ENCODE measurements at places on chromosomes 6 and 20.

DNA sequence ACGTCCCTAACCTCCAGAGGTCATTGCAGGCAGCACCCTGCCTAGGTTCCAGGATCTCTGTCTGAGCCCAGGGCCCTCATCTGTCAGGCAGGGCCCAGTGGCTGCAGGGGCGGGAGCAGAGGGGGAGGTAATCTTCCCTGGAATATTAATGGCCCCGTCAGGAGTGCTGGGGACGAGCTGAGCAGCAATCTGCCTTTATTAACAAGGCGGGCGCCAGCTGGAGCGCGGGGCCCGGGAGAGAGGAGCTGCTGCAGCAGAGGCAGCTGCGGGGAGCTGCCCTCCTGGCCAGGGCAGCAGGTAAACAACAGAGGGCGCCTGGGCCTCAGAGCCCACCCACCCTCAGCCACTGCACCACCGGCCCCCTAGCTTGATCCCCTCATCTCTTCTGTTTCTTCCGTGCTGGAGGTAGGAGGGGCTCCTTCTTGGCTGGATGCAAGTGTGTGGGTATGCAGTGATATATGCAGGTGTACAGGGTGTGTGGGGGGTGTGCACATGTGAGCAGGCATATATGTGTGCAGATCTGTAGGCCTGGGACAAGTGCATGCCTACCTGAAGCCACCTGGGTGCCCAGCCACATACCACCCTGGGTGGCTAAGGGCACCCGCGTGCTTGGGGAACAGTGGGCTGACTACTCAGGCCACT lies 131.8 kb upstream of the MLN start:
- DNase-seq: no peak

DNA sequence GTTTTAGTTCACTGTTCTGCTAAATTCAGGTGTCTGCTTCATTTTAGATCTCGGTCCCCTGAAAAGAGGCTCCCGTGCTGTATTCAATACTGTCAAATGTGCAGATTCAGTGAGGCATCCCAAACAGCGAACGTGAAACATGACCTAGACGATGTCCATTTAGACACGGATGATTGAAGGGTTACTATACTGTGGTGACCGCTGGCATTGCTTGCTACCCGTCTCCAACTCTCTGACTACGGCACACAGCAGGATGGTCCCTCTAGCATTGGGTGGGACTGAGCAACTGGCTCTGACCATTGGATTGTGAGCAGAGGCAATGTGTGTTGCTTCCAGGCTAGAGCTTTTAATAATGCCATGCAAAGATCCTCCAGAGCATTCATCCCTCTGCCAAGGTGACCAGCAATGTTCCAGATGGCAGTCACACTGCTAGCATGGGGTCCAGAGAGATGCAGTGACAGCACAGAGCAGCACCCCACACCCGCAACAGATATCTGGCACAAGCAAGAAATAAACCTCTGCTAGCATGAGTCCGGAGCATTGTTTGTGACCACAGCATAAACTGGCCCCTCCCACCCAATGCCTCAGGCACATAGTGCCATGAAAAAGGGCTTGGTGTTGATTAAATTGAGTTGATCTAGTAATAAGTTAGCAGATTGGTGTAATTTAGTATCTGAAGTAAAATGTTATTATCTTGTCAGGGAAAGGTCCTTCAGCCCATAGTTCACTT lies 9.0 kb downstream of the METTL24 start:
- DNase-seq: no peak

GRCh38 chr6:81890846-81891245 lies 138.4 kb upstream of the TENT5A start:
- DNase-seq: no peak

DNA sequence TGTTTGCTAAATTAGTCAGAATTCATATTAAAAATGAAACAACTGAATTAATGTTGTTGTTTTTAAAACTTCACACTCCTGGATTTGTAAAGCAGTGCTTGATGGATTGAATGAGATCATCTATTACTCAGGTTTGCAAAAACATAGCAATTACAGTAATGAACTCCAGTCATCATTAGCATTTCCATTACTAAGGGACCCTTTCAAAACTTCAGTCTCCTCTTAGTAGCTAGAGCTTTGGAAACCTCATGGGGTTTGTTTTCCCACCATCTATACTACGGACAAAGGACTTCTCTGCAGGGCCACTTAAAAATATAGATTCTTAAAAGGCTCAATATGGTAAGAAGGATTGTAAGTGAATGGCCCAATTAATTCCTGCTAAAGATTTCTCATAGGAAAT lies 209.9 kb upstream of the PRND start:
- DNase-seq: no peak

DNA sequence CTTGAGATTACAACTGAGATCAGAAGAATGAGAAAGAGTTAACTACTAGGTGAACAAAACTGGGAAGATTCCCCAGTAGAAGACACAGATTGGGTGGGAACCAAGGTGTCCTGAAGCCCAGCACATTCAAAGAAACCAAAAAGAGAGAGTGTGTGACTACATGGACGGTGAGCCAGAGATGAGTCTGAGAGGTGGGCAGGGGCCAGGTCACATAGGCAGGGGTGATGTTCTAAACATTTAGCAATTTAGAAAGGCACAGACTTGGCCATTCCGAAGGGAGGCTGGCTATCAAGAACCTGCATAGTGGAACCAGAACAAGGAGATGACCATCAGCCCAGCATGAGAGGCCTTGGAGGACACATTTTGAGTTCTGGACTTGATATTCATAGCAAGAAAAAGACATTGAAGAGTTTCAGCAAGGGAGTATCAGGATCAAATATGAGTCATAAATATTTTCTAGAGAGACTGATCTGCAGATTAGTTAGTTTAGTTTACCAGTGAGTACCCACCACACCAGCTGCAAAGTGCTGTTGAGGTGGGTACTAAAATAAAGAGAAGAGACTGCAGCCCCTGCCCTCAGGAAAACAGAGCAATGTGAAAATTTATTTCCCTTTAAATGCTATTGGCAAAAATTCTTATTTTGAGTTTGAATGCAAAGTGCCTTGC lies 340.5 kb upstream of the PRDM1 start:
- no peak for DNase-seq

- DNase-seq: no peak
These were observed 143.3 kb upstream of the SMLR1 start for GRCh38 chr6:130683761-130684517.

DNA sequence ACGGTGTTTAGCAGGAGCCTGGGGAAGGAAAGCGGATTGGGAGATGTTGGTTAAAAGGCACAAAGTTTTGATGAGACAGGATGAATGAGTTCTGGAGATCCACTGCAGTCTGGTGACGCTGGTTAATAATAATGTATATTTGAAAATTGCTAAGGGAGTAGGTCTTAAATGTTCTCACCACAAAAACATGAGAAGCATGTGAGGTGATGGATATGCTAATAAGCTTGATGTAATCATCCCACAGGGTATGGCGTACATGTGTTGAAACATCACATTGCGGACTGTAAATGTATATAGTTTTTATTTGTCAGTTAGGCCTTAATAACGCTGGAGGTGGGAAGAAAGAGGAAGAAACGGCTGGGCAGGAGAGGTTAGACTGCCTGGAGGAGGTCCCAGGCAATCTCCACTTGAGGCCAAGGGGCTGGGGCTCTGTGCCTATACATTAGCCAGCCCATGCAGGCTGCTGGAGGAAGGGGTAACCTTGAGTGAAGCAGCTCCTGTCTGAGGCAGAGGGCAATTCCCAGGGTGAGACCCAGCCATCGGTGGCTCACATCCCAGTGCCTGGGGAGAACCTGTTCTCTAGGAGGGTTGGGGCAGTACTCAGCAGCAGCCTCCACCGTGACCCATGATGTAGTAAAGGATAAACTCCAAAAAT lies 188.2 kb upstream of the QKI start:
- DNase-seq: no peak

- DNase-seq: no peak
These were observed 113.3 kb upstream of the TBX18 start for GRCh38 chr6:84877515-84878210.

- no peak for DNase-seq
These were observed 87.4 kb downstream of the MRPL14 start for GRCh38 chr6:44039839-44040350.

DNA sequence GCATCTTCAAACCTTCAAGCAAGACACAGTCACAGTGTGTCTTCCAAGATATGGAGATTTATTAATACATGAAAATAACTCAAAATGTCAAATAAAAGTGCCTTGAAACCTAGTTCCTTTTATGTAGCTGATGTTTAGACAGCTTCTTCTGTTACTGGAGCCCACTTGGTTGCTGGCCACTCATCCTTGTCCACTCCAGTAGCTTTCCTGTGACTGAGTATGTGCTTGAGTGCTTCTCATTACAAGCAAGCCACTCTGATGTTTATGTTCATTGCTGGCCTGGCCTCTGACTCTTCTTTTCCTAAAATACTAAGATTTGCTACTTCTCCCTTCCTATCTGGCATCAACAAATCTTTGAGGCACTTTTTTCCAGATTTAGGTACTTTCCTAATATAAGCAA lies 545.2 kb upstream of the MAN1A1 start:
- DNase-seq: no peak

- peak; percentile 46 for DNase-seq
These were observed 3.0 kb upstream of the GCM1 start for GRCh38 chr6:53151676-53152075.

DNA sequence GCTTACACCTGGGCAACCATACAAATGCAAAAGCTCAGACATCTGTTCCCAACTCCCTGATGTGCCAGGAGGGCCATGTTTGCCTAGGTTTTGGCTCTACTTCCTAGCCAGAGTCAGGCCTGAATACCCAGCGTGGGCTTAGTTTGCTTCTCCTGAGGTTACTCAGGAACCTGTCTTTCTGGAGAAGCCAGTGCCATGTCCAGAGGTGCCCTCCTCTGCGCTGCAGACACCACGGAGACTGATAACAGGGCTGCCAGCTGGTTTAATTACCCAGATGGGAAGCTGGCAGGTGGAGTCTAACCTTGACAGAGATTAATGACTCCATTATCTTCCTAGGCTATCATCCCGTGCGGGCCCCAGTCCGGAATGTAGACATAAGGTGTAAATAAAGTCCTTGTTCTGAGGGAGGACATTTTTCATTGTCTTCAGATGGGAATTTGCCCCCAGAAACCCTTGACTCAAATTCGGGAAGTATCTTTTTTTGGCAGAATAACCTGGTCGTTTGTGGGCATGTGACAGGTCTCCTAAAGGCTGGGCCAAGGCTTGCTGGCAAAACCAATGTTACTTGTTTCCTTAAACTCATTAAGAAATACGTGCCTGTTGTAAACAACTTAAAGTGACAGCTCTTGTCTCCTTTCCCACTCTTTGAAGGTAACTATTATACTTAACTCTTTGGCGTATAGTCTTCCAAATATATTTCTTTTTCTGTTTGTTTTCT lies 29.2 kb upstream of the ZNFX1 start:
- DNase-seq: no peak

DNA sequence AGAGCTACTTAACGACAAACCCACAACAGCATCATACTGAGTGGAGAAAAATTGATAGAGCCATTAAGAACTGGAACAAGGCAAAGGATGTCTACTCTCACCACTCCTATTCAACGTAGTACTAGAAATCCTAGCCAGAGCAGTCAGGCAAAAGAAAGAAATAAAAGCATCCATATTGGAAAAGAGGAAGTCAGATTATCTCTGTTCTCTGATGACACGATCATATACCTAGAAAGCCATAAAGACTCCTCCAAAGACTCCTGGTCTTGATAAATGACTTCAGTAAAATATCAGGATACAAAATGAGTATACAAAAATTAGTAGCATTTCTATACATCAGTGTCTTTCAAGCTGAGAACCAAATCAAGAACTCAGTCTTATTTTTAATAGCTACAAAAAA lies 17.0 kb upstream of the FHL5 start:
- DNase-seq: no peak

DNA sequence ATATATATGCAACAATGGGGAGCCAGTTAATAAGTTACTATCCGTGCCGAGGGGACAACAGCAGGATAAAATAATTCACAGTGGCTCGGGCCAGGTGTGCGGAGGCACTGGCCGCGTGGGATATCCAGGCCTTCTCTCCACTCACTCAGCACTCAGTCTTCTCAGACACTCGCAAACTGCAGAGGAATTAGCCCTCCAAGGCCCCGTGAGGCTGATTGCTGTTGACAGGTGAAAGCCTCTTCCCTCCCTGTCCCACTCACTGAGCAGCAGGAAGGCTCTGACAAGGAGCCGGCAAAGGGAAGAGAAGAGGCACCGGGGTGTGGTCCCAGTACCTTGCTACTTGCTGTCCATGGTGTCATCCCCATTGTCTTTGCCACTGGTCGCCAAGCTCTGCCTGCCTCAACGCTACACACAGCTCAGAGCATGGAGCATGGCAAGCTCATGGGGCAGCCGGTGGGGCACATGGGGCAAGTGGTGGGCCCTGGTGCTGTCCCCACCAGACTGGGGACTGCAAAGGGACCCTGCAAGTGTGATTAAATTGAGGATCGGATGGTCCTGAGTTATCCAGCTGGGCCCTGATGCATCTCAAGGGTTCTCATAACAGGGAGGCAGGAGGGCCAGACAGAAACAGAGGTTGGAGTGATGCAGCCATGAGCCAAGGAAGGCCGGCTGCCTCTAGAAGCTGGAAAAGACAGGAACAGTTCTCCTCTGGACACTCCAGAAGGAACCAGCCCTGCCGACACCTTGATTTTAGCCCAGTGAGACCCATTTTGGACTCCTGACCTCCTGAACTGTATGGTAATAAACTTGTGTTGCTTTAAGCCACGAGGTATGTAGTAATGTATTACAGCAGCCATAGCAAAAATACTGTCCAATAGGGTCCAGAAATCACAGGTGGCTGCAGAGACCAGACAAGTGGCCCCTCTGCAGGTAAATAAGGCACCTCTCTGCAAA lies 119.7 kb downstream of the PSMB1 start:
- no peak for DNase-seq

- no peak for DNase-seq
These were observed 5.5 kb downstream of the SEC23B start for GRCh38 chr20:18513208-18513607.

DNA sequence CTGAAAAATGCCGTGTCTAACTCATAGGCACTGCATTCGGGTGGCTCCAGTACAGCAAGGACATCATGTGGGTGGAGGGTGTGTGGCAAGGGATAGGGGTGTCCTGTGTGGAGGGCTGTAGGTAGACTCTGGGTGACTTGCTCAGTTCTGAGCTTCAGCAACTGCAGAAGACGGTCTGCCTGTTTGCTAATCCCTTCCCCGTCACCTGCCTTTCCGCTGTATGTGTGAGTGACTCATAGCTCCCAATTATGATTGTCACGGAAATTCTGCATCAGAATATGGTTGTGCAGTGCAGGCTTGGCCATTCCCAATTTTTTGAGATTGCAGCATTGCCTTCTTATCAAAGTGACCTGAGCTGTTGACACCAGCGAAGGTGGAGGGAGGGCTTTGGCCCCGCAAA lies 174.3 kb downstream of the CDH4 start:
- DNase-seq: no peak

DNA sequence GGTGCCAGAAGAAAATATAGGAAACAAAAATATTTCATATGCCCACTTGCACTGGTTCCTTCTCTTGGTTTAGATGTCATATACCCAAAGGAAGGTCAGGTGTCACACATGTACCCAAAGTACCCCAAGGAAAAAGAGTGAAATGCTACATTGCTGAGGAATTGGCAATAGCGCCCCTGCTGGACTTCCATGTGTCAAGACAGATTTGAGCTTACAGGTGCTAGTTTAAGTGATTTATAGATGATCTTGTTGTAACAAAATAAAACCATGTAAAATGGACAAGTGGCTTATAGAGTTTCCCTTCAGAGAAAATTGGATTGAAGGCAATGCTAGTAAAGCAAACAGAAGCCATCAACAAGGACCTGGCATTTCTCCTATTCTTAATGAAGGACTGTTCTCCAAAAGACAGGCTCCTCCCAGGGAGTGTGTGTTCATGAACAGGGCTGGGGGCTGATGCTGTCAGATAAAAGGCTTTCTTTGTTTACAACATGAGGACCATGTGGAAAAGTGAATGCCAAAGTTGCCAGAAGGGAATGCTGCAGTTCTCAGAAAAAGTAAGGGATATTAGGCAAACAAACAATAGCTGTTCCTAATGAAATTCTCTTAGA lies 64.3 kb upstream of the PAK5 start:
- DNase-seq: peak; percentile 10
